ENCODE measurements at places on chromosomes 7 and 10.

DNA sequence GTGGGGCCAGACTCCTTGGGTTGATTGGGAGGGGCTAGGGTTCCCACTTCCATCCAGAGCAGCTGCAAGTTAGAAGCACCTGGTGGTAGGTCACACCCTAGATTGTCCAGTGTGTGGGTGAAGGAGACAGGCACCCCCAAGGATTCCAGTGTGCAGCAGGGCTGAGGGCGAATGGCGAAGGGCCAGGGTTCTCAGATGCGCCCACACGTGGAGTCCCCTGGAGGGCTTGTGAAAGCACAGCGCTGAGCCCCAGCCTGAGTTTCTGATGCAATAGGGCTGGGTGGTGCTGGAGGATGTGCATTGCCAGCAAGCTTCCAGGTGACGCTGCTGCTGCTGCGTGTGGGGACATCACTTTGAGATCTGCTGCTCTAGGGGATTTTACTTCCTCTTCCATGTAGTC lies 25.4 kb downstream of the TBATA start:
- DNase-seq, result no peak

GRCh38 chr7:146528581-146528980 lies 412.0 kb downstream of the CNTNAP2 start:
- no peak for DNase-seq

DNA sequence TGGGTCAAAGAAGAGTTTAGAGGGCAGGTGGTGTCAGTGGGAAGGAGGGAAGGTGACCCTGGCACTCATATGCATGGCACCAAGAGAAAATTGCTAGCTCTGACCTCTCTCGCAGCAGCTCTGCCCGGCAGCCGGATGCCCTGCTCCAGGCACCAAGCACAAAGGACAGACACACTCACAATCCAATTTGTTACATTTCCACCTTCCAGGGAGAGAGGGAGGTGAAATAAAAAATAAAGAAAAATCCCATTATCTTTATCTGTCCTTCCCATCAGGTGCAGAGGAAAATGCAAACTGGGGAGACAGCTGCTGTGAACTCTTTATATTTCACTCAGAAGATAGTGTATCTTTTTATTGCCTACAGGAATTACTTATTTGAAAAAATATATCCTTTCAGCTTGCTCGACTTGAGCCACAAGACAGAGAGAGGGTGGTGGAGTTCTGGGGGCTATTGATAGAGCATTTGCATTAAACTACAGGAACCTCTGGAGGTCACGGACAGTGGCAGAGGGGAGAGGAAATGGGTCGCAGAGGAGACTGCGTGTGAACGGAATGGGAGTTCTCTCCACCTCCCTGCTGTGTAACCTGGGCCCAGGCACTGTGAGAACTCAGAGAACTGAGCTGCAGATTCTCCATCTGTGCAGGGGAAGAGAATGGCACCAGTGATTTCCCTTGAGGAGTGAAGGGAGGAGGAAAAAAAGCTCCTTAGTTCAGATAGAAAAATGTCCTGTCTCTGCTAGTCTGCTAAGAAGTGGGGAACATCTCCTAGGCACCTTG lies 421.4 kb downstream of the PLXNA4 start:
- no peak for DNase-seq

DNA sequence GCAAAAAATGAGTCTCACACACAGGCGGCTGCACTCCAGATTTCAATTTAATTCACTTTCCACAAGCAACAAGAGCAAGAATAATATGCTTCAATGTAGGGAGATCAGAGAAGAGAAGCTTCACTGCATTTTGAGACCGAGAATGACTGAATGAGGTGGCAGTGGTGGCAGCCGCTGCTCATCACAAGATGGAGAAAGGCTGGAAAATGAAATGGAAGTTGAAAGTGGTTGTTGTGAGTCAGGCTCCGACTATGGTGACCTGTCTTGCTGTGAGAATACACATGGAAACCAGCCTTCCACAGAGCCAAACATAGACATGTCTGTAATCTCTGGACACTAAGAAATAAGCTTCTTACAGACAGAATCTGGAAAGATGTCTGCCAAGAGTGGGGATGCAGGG lies 499.6 kb upstream of the LRRN3 start:
- DNase-seq, result no peak

GRCh38 chr7:55160539-55160938 lies 141.7 kb downstream of the EGFR start:
- DNase-seq, result no peak

- DNase-seq, result no peak
These were observed 59.1 kb downstream of the CH25H start for GRCh38 chr10:89148061-89148460.

DNA sequence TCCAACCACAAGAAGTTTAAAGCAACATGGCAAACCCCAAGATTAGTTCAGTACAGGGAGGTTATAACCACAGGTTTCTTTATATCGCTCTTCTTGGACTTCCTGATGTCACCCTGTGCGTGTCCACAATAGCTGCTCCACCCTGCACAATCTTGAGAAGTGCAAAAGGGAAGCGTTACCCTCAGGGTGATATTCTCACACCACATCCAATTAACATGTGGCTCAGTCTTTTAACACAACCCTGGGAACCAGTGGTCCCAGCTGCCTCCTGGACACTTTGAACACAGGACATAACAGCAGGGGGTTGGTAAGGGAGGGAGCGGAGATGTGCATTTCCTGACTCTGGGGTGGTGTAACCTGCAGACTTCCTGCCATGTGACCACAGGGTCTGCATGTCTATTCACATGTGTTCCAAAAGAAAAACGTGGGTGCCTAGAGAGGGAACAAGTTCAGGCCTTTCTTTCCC lies 64.6 kb downstream of the GSAP start:
- peak; percentile 30 for DNase-seq

- DNase-seq, result no peak
These were observed 682.8 kb upstream of the NRP1 start for GRCh38 chr10:34017281-34017680.

DNA sequence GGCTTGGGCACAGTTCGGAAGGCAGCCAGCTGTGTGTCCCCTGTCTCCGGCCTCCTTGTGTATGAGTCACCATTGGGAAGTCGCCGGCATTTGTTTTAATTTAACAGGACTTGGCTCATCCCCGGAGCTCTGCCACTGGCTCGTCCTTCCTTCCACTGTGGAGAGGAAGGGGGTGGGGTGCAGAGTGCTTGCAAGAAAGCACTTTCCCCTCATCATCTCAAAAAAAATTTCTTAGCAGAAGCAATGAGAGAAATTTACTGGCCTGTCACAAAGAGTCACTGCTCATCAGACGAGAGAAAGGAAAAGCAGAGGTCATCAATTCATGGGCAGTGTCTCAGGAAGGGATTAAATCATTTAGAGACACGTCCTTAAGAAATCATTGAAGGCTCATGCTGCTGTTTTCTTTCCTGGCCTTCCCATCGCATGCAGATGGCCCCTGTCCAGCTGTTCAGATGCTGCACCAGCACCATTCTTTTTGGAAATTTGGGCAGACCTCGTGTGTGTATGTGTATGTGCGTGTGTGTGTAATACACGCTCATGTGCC lies 93.3 kb downstream of the BMS1 start:
- DNase-seq, result no peak

DNA sequence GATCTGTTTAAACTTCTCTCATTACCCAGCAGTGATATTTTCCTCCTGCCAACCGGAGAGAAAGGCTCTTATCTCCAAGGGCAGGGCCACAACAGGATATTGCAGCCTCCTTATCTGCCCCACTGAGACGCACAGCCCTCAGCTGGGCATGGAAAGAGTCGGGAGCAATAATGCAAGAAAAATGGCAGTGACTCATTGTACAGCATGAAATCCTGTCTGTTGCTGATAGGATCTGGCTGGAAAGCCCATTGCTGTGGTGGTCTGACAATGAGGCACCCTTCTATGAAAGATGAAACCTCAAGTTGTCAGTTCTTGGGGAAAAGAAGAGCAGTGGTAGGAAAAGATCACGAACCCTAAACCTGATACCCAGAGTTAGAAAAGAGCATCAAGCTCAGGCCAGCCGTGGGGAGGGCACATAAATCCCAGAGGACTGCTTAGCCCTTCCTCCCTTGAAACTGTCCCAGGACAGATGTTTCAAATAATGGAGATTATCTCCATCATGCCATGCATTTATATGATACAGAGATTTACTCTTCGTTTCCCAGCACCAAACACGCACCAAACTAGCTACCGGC lies 47.0 kb upstream of the FIGNL1 start:
- DNase-seq, result no peak

GRCh38 chr7:116994611-116995010 lies 41.3 kb downstream of the ST7 start:
- no peak for DNase-seq

- no peak for DNase-seq
These were observed 95.2 kb downstream of the PFKFB3 start for GRCh38 chr10:6297951-6298381.

DNA sequence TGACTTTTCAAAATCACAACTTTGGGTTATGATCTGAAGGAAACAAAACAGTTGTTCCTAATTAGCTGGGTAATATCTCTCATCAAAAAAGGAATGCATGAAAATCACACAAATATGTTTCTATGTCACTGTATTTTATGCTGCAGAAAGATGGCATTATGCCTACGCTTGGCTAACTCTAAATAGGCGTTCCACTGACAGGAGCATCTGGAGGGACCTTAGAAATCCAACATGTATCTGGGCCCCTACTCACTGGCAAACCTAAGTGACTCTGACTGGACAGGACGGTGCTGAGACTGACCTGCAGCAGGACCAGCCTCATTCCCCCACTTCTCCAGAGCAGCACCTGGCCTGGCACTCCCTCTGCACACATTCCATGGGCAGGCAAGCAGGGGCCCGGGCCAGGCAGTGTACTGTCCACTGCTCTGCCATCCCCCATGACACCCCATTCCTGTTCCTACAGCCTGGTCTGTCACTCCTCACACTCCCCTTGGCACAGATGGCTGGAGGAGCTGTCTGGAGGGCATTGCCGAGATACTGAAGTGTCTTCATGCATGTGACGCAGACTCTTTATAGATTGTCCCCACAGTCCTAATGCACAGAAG lies 2.6 kb upstream of the MYL7 start:
- DNase-seq, result no peak

DNA sequence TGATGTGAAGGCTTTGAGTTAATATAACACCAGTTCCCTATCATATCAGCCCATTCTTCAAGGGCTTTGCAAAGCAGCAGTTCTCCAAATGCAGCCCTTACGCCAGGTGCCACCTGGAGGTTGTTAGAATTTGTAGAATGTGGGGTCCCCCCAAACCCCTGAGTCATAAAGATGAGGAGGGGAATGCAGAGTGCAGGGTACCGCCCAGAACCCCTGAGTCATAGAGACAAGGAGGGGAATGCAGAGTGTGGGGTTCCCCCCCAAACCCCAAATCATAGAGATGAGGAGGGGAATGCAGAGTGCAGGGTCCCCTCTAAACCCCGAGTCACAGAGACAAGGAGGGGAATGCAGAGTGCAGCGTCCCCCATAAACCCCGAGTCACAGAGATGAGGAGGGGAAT lies 605.8 kb downstream of the PTPRN2 start:
- DNase-seq, result no peak

GRCh38 chr10:98411768-98412167 lies 3.2 kb downstream of the PYROXD2 start:
- DNase-seq, result no peak

DNA sequence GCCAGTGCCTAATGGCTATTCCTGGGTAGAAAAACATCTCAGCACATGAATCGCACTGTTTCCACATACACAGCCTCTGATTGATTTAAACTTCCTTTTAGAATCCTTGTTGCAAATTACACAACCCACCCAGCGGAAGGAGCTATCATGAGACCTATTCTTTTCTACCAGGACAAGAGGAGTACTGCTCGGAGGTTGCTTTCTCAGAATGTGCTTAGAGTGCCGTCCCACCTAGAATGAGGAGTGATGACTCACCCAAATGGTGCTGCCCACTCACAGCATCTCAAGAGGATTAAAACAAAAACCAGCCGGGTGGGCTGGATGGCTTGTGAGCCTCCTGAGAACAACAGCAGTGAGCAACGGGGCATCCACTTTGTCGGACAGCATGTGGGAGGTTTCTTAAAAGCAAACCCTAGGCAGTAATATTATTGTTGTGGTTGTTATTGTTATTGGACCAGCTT lies 128.9 kb downstream of the DGKI start:
- no peak for DNase-seq

GRCh38 chr10:44312401-44312800 lies 72.5 kb downstream of the CXCL12 start:
- DNase-seq, result no peak

GRCh38 chr7:78499283-78499682 lies 700.7 kb downstream of the PHTF2 start:
- no peak for DNase-seq

GRCh38 chr10:21172930-21173801 lies 276.1 kb upstream of the NEBL start:
- no peak for DNase-seq

GRCh38 chr7:135745703-135746312 lies 2.8 kb downstream of the FAM180A start:
- no peak for DNase-seq

GRCh38 chr7:157271315-157271990 lies 65.4 kb upstream of the DNAJB6 start:
- no peak for DNase-seq

- no peak for DNase-seq
These were observed 244.5 kb downstream of the ITGB1 start for GRCh38 chr10:32713560-32713959.

DNA sequence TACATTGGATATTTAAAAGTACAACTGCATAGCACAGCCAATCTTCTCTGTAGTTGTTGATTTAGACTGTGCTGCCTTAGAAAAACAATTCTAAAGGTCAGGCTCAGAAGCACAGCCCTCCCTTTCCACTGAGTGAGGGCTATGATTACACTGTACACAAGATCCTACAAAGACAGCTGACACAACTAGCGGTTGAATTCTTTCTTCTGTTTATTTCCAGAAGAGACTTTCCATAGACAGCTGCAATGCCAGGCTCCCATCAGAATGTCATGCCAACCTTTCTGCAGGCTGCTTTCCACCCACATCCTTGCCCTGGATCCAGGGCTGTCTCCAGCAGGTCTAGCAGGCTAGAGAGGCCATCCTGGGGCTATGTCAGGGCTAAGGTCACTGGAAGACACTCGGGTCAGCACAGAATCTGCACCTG lies 39.3 kb downstream of the FAM13C start:
- DNase-seq, result no peak

All from T-helper 1 cell (primary cell).